Fibroblast of skin of abdomen (primary cell): ENCODE measurements at places on chromosomes 1 and 21.

DNA sequence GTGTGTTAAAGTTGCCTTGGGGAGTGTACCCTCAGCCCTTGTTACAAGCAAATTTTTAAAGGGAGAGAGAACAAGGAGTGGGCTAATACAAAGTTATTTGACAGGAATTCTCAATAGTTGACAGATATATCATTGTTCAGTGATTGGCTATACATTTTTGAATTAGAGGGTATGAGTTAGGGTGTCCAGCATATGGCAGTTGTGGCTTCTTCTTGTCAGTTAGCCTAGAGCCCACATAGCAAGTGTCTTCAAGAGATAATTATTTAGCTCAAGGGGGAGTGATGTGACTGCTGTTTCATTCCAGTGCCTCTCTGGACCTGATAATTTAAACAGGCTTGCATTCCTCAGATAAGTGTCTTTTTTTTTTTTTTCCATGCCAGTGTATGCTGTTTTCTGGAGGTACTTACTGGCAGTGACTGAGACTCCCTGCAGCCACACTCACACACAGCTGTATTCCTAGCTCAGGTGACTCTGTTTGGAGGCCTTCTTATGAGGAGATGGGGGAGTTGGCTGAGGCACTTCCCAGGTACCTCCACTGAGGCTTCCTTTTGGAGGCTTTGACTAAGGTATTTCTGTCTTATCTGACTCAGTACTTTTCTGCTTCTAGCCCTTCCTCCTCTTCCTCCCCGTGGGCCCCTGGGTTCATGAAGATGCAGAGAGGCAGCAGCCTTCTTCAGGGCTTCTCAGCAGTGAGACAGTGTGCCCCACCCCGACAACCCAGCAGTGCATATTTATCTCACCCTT lies 32.3 kb downstream of the IVNS1ABP start:
- peak; percentile 8 for DNase-seq

GRCh38 chr1:35192853-35193664 lies at the start of gene SFPQ:
Gene SFPQ (minus strand): TSS chr1:35193145. CDS start chr1:35193049, 96 bp downstream.
- peak; percentile 99 for DNase-seq

DNA sequence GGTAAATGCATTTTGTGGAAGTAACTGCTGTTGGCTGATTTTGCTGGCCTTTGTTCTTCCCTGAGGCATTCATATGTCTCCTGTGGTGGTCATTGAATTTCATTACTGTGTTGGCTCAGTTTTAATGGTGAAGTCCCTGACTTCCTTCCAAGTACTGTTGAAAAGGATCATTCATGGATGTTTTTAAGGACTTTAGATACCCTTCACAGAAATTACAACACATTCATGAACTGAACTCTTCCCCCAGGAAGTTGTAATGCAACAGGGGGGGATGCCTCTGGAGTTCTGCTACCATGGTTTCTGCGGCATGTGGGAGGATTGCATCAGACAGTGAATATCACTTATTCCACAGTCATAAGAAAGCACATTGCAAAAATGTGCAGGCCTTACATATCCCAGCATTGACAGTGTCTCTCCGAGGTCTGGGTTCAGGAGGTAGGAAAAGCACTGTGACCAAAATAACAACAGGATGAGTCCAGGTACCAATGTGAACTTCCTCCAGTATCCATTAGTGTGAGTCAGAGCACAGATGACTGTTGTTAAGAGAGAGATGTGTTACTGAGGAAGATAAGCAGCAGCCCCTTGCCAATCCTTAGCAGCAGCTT lies 2.1 kb upstream of the RAB3GAP2 start:
- DNase-seq, result peak; percentile 73

DNA sequence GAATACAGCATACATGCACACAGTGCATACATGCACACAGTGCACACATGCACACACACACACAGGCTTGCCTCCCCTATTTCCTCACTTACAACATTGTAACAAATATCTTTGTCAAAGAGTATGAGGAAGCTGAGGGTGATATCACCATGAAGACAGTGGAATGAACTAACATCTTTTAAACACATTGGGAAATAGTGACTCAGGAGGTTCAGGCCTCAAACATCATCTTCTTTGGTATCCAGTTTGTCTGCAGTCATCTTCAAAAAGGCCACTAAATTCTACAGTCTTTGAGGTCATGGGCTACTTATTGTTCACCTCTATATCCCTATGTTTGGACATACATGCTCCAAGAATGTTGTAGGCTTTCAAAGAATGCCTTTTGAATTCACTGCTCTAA lies 2.1 kb upstream of the LCE2B start:
- no peak for DNase-seq

DNA sequence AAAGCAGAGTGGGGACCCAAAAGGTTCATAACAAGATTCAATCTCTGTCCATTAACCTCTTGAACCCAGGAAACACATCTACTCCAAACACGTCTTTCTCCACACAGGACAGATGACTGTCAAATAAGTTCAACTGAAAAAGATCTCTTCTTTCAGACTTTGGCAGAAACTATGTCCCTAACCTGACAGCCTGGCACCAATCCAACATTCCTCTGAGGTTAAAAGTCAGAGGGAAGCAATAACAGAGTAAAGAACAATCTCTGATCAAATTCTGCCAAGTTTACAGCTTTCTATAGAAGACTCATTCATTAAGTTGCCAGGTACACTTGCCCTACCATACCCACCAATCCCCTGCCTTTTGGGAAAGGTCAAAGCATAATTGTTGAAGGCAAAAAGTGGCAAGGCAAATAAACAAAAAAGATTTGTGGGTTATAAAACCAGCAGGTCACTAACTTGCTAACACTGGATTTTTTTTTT lies 31.9 kb downstream of the OTUD7B start:
- peak; percentile 18 for DNase-seq

GRCh38 chr21:45975020-45975666 lies 6.4 kb upstream of the COL6A1 start:
- DNase-seq, result peak; percentile 37

- DNase-seq, result peak; percentile 62
These were observed 4.1 kb downstream of the KIF21B start for GRCh38 chr1:201019321-201019977.

GRCh38 chr1:119136401-119136800 lies 4.1 kb downstream of the WARS2 start:
- peak; percentile 63 for DNase-seq

DNA sequence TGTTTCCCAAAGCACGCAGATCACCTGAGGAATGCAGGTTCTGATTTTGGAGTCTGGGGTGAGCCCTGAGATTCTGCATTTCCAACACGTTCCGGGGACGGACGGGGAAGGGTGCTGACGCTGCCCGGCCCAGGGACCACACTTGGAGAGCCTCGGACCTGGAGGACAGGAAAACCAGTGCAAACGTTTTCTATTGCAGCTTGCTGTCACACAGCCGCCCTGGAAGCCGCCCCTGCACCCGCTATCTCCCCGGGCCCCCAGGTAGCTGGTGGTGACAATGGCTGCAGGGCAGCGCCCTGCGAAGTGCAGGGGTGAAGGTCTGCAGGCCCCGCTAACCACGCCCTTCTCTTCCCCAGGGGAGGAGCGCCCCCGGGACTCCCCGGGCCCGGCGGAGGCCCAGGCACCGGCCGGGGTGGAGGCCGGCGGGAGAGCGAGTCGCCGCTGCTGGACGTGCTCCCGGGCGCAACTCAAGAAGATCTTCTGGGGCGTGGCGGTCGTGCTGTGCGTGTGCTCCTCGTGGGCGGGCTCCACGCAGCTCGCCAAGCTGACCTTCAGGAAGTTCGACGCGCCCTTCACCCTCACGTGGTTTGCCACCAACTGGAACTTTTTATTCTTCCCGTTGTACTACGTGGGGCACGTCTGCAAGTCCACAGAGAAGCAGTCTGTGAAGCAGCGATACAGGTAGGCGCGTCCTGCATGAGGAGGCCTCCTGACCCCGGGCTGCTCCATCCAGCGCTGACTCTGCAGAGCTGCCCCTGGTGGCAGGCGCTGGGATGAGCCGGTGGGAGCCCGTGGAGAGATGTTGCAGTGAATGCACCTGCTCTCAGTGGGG lies 142.0 kb upstream of the COA6 start:
- DNase-seq, result no peak

DNA sequence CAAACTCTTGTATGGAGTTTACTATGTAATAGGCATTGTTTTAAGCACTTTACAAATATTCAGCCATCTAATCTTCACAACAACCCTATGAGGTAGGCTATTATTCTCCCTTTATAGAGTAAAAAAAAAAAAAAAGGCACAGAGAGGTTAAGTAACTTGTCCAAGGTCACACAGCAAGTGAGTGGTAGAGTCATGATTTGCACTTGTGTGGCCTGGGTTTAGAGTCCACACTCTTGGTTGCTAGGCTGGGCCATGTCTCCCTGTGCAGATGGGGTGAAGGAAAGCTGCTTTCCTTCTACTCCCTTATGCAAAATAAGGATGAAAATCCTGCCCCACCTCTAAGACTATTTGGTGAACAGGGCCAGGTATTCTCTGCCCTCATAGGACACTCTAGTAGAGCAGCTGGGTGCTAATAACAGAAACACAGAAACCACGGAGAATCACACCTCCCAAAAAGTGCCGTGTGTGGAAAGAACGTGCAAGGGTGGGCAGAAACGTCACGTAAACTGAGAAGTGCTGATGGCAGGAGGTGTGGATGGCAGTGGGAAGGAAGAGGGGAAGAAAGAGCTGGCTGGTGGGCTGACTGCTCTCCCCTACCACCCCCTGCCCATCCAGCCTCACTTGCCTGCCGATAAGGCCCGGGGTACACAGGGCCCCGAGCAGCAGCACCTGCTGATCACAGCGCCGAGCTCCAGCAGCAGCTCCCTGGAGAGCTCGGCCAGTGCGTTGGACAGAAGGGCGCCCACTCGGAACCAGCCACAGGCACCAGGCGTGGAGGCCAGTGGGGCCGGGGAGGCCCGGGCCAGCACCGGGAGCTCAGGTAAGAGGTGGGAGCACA lies 28.3 kb upstream of the VPS13D start:
- DNase-seq, result no peak

- peak; percentile 69 for DNase-seq
These were observed 594.7 kb upstream of the CAMK1G start for GRCh38 chr1:208988811-208989222.

- peak; percentile 12 for DNase-seq
These were observed 14.1 kb upstream of the TNR start for GRCh38 chr1:175757381-175758015.

DNA sequence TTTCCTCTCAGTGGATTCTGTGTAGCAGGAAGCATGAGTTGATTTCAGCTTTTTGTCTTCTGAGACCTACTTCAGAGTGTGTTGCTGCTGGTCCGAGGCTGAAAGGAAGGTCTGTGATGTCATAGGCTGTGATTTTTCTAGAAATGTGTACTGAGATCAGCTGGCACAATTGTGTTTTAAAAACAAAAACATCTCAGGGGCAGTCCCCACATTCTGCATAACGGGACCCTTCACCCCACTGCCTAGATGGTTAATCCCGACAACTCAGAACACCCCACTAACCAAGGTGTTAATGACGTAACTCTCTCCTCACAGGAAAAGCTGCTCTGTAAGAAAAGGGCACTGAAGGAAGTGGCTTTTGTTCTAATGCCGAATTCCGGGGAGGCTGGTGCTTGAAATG lies 59.8 kb upstream of the PPP2R5A start:
- no peak for DNase-seq

DNA sequence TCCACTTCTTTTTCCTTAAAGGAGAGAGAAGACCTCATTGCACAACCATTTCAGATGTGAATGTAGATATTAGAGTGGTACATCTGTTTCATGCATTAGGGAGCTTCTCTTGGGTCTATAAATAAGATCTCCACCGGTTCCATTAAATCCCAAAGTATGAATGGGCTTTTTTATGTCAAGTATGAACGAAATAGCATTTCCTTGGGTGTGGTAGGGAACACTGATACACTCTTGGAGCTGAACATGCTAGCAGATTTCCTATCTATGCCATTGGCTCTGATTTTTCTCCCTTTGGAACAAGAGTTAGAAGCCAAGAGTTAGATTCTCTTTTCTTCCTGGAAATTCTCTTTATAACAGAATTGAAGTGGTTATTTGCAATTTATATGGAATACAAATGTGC lies 245.6 kb upstream of the ADAMTS5 start:
- DNase-seq, result no peak

- DNase-seq, result peak; percentile 28
These were observed 384.3 kb downstream of the NTNG1 start for GRCh38 chr1:107525145-107525544.

DNA sequence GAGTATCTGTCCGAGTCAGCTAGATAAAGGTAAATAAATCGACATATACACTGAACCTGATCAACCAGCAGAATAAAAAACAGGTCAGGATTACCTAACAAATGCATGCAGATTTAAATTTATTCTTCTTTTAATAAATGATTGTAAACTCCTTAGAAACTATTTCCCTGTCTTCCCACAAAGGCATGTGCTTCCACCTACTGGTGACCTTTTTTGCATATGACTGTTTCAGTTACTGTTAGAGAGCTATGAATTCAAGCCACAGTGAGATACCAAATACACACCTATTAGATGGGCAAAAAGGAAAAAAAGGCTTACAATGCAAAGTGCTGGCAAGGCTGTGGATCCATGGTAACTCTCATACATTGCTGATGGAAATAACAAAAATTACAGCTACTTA lies 957.4 kb upstream of the NCAM2 start:
- DNase-seq, result no peak

DNA sequence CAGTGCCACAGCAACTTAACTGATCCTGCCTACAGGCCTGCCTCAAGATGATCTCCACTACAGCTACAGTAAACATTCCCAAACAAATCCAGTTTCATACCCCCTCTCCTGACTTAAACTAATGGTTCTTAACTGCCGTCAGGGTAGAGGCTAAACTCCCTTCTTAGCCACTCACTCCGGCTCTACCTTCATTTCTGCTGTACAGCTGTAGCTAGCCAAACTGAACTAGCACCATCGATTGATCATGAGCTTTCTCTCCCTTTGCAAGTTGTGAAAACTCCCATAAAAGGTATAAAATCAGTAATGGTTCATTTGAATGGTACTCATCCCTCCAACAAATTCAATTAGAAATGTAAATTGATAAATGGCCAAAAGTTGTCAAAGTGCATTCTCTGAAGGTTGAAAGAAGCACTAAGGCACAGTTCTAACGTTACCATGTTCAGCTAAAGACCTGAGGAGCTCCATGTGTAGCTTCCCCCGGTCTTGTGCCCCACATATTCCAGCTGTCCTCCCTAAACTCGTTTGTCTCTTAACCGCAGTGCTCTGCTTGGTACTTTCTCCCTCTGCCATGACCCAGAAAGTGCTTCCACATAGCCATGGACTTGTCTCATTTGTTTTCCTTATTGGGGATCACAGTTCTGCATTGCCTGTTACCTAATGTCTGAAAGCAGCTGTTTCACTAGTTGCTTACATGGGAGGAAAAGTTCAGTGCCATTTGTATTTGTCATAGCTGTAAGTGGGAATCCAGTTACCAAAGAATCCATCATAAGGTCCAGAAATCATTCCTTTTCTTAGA lies 49.8 kb downstream of the DHX9 start:
- peak; percentile 25 for DNase-seq
